ENCODE measurements at places on chromosomes 7 and 10.

DNA sequence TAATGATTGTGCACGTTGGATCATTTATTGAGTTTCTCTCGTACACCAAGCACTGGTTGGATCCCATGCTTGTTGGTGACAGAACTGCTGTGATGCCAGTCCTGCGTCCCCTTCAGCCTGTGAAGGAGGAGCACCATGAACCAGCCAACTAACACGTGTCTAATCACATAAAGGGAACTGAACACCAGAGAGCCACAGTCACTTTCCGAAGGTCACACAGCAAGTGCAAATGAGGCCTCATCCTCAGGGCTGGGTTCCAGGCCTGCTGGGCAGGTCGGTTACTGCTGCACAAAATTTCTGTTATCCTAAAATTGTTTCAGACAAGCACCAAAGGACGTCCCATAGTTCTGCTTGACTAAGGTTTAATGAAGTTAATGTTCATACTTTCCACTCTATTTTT lies 332.0 kb upstream of the ZNF32 start:
- DNase-seq: no peak

DNA sequence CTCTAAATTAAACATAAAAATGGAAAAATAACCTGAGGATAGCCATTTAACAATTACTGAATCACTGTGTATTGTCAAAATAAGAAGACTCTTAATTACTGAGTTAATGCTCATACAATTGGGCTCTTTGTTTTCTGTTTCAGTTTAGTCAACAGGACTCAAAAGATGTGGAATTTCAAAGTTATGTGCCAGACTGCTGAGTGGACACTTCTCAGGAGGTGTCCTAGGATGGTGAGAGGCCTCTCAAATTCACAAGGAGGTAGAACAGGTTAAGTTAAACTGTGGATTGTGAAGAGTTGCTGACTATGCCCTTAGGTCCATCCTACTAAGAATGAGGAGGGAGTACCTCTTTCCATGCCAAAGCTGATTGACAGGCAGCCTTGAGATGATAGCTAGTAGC lies 157.7 kb upstream of the CHRM2 start:
- no peak for DNase-seq

GRCh38 chr7:128946936-128947830 lies 9.5 kb downstream of the IRF5 start:
- DNase-seq: no peak

GRCh38 chr10:126634347-126634746 lies 36.1 kb downstream of the C10orf90 start:
- no peak for DNase-seq

DNA sequence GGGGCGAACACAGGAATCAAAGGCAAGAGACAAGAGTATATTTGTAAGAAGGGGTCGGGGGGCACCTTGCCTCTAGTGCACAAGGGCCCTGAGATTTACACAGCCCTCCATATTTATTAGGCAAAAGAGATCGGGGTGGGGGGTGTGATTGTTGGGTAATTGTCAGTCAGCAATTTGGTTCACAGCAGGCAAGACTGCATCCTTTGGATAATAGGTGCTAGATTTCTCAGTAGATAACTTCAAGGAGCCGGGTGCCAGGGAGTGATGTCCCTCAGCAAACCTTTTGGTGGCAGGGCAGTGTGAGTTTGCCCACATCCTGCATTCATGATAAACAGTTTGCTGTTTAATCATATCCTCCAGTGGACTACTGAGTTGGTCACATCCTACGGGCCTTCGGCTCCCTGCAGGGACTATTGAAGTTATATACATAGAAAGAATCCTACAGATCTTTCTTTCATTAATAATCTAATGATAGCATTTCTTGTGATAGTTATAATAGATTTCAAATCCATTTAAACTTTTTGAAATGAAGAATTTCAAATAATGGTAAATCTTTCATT lies 178.5 kb downstream of the GNAI1 start:
- DNase-seq: no peak

DNA sequence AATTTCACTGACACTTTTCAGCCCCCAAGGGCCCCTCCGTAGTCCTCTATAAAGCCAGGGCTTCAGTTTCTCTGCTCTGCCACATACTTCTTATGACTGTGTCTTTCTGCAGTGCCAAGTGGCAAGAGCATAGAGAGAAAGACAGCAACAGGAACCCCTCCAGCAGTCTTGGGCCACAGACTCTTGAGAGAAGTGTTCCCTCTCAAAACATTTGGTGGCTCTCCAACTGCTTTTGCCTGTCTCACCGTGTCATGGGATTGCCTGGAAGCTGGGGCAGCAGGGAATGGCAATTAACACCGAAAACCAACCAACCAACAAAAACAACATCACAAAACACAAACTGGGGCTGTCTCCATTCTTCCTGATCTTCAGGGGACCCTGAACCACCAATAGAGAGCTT lies 73.8 kb upstream of the ELN start:
- no peak for DNase-seq

DNA sequence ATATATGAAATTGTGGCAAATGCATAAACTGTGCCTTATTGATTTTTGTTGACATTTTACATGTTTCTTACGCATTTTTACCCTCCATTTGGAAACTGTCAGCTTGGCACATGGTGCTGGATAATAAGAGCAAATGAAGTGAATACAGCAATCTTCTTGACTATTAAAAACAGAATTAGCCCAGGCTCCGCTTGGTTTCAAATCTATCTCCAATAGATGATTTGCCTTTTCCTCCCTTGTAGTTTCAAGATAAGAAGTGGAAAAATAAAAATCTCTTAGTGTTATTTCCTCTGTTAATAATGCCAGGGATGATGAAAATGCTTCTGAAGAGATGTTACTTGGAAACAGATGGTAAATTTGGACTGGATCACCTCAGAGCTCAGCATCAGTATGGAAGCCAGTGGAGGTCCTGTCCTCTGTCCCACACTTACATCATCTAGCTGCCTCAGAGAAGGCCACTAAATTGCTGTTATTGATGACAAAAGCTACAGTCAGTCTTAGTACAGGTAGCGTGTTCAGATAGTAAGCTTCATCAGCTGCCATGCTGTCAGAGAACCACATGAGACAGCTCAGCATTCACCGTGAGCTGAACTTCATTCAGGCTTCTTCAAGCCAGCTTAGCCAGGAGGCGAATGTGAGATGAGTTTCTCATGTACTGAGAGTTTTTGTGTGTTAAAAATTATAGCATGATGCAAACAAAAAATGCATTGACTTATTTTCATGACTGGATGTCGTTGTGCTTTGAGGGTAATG lies 246.8 kb downstream of the CELF2 start:
- no peak for DNase-seq

- no peak for DNase-seq
These were observed 415.4 kb downstream of the PLXNA4 start for GRCh38 chr7:132160611-132161532.

- DNase-seq: no peak
These were observed 27.3 kb downstream of the CSTF2T start for GRCh38 chr10:51672039-51672535.

- no peak for DNase-seq
These were observed 309.5 kb downstream of the WDR37 start for GRCh38 chr10:1365540-1366321.

DNA sequence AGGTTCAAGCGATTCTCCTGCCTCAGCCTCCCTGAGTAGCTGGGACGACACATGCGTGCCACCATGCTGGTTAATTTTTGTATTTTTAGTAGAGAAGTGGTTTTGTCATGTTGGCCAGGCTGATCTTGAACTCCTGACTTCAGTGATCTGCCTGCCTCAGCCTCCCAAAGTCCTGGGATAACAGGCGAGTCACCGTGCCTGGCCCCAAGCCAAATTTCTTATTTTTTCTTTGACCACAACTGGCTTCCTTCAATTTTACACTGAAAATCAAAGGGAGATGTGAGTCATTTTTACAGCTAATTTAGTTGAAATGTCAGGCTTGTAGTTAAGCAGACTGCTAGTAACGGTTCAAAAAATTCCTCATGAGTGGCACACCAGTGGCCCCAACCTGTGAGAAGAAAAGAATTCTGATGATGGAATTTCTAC lies 7.8 kb downstream of the RNF216 start:
- no peak for DNase-seq

- DNase-seq: no peak
These were observed 904.1 kb downstream of the KCNMA1 start for GRCh38 chr10:76733441-76733936.

DNA sequence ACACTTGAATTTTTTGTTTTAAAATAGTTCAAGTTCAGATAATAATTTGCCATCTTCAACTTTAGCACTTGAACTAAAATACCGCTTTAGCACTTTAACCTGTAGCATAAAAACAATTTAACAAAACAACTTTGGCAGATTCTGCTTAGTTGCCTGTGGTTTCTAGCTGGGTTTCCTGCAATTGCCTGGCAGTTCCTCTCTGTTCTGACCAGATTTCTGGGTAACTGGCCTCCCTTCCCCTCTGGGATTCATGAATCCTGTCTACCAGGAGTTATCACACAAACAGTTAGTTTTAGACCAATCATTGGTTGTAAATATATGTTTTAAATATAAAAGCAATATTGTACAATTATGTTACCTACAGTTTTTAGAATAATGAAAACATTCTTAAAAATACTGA lies 89.8 kb upstream of the HDAC9 start:
- no peak for DNase-seq

- no peak for DNase-seq
These were observed 170.1 kb downstream of the PKD1L1 start for GRCh38 chr7:47778153-47778661.

DNA sequence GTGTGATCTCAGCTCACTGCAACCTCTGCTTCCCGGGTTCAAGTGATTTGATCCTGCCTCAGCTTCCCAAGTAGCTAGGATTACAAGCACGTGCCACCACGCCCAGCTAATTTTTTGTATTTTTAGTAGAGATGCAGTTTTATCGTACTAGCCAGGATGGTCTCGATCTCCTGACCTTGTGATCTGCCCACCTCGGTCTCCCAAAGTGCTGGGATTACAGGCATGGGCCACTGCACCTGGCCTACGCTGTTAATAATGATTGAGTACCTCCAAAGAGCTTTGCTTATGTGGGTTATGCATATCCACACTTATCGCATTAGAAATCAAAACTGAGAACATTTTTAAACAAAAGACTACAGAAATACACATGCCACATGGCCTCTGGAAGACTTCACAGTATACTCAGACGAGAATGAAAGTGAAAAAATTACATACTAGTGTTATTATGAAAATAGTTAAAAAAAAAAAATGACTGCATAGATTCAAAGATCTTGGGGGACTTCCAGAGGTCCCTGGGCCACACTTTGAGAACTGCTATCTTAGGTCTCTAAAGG lies 25.4 kb downstream of the RPP38 start:
- no peak for DNase-seq

GRCh38 chr10:74842301-74842954 lies 16.0 kb downstream of the KAT6B start:
- DNase-seq: no peak

DNA sequence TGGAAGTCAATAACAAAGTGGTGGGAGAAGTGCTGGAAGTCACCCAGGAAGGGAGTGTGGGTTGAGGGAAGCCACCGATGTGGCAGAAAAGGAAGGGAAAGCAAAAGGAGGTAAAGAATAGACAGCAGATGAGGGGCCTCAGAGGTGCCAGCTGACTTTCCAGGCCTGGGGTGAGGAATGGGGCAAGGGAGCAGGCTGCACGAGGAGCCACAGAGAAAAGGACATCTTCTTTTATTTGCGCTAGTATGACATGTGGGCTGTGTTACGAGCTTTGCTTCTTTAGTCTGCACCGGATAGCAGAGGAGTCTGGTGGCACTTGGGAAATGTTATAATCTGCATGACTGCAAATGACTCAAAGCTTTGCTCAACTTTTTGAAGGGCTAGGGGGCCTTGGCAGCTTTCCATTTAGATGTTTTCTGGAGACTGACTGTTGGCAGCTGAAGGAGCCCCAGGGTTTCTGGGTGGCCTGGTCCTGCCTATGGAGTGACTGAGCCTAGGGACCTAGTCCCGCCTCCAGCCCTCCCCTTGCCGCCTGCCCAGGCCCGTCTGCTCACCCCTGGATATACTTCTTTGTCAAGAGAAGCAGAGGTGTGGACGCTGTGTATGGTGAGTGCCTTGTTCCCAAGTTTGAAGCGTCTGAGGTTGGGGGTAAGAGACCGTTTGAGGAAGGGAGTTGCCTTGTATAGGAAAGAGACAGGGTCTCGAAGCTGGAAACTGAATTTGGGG lies 5.1 kb downstream of the PRXL2A start:
- no peak for DNase-seq

- no peak for DNase-seq
These were observed 991 bp downstream of the ANKRD61 start for GRCh38 chr7:6032167-6032566.

- no peak for DNase-seq
These were observed 250.0 kb downstream of the BMPER start for GRCh38 chr7:34155220-34155908.

DNA sequence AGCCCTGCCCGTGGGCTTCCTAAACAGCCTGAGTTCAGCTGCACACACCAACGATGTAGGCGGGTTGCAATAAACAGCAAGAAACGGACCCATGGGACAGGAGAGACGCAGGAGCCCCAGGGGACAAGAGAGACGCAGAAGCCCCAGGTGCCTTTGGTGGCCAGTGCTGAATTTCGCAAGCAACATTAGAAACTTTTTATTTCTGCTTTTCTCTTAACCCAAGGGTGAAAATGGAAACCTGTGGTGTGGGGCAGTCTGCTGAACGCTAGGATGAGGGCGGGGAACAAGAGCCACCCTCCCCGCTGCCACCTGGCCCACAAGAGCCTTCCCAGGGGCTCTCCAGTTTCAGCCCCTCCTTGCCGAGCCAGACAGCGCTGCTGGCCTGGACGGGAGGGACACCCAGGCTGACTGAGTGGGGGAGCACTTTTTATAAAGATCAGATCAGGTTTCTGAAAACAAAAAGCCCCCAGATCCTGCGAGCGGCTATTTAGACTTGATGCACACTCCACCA lies 20.0 kb upstream of the GPR146 start:
- no peak for DNase-seq

- DNase-seq: no peak
These were observed 6.6 kb downstream of the FLNC start for GRCh38 chr7:128836729-128837348.

GRCh38 chr10:133167693-133168616 lies 7.9 kb downstream of the KNDC1 start:
- no peak for DNase-seq

DNA sequence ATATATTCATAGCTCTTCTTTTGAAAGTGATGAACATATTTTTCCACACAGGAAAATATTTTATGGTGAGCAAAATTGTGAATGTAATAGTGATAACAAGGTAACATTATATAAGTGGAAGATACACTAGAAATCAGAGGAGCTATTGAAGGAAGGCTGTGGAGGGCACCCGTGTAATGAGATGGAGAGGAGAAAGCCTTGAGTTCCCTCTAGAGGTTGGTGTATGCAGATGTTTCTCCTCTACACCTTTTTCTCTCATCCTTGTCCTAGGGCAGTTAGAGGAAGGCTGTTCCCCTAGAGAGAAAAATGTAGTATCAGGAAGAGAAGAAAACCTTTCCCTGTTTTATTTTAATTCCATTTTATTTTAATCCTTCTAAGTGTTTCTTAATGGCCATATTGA lies 54.6 kb upstream of the NRG3 start:
- DNase-seq: no peak

GRCh38 chr7:55973747-55974250 lies 9.4 kb downstream of the NIPSNAP2 start:
- DNase-seq: no peak

DNA sequence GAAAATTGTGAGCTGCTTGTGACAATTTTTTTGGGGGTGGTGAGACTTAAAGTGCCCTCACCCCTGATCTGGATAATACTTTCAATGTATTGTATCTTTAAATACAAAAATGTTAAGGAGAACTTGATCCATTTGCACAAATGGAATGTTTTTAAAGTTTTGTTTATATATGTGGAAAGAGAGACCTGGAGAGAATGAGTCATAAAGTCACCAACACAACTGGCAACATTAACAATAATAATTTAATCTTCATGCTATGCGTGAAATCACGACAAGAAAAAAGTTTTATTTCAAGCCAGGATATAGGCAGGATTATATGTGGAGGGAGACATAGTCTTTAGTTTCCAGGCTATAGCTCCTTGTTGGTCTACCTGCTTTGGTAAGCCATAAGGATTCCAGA lies 537.5 kb downstream of the GPAM start:
- DNase-seq: no peak

Measured in stimulated activated CD8-positive, alpha-beta memory T cell treated with anti-CD3 and anti-CD28 coated beads, Interleukin-4, amount 100 ng/mL, for 1 hour (primary cell).